GM12878 (cell line): ENCODE measurements at places on chromosomes 6 and 20.
A peak's percentile ranks its signal among the peaks of the same experiment; 100 is the strongest.

DNA sequence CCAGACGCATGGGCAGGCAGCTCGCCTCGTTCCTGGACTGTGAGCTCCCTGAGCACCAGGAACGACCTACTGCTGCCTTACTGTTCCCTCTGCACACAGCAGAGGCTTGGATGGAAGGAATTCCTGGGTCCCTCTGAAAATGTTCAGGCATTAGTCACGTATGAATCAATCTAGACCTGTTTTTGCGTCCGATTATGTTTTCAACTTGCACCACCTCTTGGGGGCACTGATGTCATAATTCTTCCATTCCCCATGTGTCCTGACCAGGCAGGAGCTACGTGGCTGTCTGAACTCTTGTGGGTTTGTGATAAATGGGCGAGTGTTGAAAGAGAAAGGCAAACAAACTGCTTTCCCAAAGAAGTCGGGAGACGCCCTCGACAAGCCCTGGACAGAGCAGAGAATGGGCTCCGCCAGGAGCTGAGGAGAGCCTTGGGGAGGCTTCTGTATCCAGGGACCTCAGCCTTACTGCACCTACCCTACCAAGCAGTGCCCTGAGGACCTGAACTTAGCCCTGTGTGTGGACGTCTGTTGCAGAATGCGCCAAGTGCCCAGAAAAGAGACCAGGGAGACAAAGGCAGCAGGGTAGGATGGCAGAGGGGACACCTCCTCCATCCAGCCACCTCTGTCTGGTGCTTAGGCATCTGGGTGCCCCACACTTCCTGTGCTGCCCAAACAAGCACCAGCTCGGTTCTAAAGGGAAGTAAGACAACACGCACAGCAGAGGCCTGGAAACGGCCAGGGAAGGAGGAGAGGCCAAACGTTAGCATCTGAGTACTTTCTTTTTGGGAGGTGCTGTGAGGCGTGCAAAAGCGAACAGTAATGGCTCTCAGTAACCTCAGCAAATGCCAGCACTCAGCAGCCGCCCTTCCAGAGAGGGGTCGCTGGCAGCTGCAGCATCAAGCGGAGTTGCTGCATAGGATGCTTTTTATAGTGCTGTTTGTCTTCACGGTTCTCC, 124.2 kb downstream of the LY86 start:
- DNase-seq = no peak

DNA sequence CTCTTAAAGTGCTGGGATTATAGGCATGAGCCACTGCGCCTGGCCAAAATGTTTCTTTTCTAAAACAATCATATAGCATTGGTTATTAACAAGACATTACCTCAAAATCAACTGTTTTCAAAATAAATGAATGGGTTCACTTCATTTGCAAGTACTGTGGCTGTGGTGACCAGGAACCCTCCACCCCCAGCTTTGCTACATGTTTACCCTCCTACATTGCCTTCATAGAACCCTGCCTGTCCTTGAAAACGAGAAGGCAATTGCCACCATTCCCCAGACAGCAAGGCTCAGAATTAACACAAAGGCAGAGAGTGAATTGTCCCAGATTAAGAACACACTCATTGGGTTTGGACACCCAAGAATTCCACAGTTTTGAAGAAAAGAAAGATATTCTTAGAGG, 116.6 kb upstream of the LGSN start:
- no peak for DNase-seq

DNA sequence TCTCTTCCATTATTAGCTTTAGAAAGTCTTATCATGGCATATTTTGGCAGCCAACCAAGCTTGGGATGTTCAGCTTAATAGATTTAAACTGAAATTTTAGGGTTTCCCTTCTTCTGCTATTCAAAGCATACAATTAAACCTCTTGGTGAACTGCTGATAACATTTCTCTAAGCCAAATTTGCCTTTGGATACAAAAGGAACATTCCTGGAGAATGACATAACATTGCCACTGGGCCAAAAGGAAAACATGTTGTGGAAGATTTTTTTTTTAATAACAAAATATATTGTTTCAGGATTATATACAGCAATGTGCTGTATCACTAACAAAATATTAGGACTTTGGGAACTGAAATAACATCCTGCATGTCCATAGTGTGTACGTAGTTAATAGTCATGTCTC, 215.1 kb upstream of the TBX18 start:
- no peak for DNase-seq

GRCh38 chr20:24382743-24383142, 86.7 kb upstream of the SYNDIG1 start:
- DNase-seq = no peak

DNA sequence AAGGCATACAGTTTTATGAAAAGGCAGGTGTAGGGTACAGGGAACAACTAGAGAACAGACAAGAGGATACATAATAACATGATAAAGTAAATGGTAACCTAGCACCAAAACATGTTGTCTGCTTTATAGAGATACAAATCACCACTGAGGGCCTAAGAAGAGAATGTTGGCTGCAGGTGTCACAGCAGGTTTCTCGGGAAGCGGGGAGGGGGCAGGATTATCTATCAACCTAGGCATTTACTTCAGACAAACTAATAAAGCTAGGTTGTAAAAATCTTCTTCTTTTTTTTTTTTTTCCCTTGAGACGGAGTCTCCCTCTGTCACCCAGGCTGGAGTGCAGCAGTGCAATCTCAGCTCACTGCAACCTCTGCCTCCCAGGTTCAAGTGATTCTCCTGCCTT, 22.7 kb downstream of the PIM1 start:
- no peak for DNase-seq

DNA sequence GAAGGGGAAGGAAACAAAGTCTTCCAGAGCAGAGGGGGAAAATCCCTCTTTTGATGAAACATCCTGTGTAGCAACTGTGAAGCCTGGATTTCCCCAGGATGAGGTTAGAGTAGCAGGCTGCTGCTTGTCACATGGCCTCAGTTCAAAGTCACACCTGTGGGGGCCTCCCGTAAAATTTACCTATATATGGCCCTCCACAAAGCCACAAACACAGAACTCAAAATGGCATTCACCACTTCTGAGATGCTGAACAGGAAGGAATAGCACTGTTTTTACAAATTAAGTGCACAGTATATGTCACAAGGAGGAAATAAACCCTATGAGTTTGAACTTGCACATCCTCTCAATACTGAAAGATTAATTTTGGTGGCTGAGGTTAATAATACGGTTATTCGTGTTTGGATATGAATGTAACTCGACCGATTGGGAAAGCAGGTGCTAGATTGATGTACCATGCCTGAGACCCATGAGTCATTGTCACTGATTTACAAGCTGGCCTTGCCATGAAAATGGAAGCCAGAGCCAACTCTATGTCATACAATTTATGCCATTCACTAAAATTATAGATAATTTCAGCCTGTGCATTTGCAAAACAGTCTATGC, 70.6 kb downstream of the SGK1 start:
- peak; percentile 97 for DNase-seq

- no peak for DNase-seq
Observed at GRCh38 chr6:101845172-101845571, 451.7 kb downstream of the GRIK2 start.

- DNase-seq = no peak
Observed at GRCh38 chr6:143998686-143999085, 9.4 kb downstream of the PLAGL1 start.

DNA sequence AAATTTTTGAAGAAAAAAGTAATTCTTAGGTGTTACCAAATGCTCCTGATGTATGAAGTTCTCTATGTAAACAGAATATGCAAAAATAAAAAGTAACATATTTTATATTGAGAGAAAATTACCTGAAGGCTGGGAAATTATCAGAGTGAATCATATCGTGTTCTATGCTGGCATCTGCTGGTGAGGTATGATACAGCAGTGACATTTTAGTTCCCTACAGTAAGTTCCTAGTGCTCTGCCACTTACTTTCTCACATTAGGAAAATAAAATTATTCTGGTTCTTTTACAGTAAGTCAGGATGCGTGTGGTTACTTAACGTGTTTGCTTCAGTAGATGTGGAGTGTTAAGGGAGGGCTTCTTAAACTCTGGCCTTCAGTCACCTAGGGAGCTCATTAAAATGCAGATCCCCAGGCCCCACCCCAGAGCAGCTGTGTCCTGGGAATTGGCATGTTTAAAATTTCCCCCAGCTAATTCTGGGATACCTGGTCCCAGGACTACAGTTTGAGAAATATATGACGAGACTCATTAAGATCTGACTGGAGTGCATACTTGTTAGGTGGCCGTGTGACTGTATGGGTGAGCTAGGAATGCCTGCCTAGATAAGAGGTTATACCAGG, 3.2 kb downstream of the ACTR5 start:
- no peak for DNase-seq

- no peak for DNase-seq
Observed at GRCh38 chr20:25033265-25033923, 24.5 kb downstream of the ACSS1 start.

GRCh38 chr20:19465536-19465935, 253.1 kb downstream of the SLC24A3 start:
- DNase-seq = no peak

DNA sequence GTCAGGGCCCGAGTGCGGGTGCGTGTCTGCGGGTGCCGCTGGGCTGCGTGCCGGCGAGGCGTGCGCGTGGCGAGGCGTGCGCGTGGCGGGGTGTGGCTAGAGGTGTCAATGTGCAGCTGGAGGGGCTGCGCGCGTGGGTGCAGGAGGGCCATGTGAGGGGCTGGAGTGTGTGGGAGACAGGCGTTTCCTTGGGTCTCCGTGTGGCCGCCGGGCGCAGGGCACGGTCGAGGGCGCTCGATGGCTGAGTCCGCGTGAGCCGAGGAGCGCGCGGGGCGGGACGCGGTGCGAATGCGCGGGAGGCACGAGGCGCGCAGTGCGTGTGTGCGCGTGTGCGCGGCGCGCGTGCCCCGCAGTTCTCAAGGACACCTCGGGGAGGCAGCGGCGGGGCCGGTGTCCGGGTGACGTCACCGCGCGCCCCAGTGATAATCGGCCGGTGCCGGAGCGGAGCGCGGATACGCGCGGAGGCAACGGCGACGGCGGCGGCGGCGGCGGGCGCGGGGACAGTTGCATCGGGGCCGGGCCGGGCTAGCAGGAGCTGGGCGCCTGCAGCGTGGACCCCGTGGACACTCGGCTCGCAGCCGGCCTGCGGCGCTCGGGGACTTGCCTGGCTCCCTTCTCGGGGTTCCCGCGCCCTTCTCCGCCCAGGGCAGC, 38.7 kb downstream of the YTHDF1 start:
- DNase-seq = no peak

DNA sequence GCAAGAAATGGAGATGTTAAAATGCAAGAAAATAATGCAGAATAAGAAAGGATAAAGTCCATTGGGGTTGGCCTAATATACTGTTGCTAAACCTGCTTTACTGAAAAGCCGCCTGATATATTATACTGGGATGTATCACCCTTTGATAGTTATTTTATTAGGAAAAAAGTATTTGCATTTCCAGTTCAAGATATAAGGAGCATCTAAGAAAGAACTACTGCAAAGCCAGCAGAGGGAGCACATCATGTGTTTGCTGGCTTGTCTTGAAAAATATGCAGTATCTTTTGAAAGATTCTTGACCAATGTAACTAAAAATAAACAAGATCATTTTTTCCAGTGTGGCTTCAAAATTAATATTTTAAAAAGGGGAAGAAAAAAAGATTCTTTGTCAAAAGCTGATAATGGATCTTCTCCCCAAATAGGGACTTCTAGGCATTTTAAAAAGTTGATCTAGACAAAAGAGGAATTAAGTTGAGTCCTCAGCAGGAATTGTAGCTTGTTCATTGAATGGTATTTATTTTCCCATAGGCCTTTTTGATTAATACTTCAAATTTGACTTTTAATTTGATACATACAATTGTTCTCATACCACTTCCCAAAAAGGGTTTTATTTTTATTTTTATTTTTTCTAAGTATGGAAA, 214.9 kb downstream of the ZFAND3 start:
- DNase-seq = no peak

DNA sequence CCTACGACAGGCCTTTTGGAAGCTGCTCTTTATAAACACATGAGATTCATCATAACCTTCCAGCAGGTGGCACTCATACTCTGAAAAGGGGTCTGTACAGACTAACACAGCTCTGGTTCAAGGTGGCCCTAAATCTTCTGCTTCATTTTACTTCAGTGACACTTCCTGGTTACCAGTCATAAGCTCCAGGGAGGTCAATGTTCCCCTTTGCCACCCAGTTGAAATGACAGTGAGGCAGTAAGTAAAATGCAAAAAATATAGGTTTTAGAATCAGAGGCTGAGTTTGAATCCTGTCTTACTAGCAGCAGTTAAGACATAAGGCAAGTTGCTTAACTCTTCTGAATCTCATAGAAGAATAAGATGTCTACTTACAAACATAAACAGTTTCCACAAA, 132.8 kb downstream of the CDK19 start:
- DNase-seq = peak; percentile 85

GRCh38 chr20:48064929-48065328, 279.6 kb upstream of the SULF2 start:
- no peak for DNase-seq

DNA sequence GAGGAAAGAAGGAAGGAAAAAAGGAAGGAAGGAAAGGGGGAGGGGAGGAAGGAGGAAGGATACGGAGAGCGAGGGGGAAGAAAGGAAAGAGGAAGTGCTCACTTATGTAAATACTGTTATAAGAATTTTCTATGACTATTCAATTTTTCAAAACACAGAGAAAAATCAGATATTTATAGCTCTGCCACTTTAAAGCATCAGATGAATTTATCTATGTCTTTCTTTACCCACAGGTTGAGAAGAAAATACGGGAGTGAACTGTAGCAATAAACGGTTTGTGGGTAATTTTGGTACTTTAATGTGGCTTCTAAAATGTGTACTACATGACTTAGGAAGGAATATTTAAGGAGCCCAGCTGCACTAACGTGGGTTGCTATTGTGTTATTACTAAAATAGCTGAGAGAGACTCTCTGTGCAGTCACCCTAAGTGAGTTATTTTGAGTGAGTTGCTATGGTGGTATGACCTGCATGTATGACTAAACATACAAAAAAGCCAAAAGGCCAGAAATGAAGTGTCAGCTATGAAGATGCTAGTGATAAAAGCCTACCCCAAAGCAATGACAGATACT, 225.5 kb downstream of the SOD2 start:
- peak; percentile 15 for DNase-seq

DNA sequence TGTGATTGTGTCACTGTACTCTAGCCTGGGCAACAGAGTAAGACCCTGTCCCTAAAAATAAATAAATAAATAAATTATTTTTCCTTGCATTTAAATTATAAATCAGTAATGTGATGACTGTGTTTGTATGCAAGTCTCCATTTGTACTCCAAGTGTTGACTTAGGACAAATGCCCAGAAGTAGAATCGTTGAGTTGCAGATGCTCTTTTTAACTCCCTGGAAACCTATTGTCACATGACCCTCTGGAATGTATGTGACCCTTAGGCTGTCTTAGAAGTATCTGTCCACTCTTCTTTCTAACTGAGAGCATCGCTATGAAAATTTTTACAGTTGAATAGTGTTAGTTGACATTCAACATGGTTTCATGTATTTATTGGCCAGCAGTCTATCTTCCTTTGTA, 18.8 kb downstream of the OR2A4 start:
- DNase-seq = no peak

GRCh38 chr20:57570920-57571319, 10.0 kb downstream of the PCK1 start:
- no peak for DNase-seq
